ENCODE measurements at places on chromosomes 3 and 15. TPM values are rescaled to one million over a fixed set of nuclear protein-coding genes. Genes with fewer than 3 reads are reported as not detected.

TFRC gene
- 34.1 TPM for total RNA-seq

EHD4 gene
- 45.2 TPM for total RNA-seq

CIB2 gene
- 11.3 TPM for total RNA-seq

LRRIQ4 gene
- not detected for total RNA-seq

SLC27A2 gene
- total RNA-seq = not detected

MST1R gene
- total RNA-seq = 4.9 TPM

POLQ gene
- 0.26 TPM for total RNA-seq

CCDC80 gene
- total RNA-seq = 29.7 TPM

SLC28A1 gene
- not detected for total RNA-seq

SPESP1 gene
- total RNA-seq = 1.4 TPM

ANKRD28 gene
- 20.0 TPM for total RNA-seq

HGD gene
- total RNA-seq = 6.4 TPM

ARL6IP5 gene
- 127 TPM for total RNA-seq

MME gene
- 96.1 TPM for total RNA-seq

FBXO40 gene
- total RNA-seq = not detected

CEMIP gene
- under 0.01 TPM for total RNA-seq

DLL4 gene
- total RNA-seq = 20.0 TPM

CORO2B gene
- total RNA-seq = 18.2 TPM

SMCO1 gene
- not detected for total RNA-seq

MYD88 gene
- total RNA-seq = 2.0 TPM

PEX11A gene
- total RNA-seq = 1.5 TPM

GRK7 gene
- total RNA-seq = 0.14 TPM

ETV5 gene
- total RNA-seq = 39.8 TPM

ZIC1 gene
- not detected for total RNA-seq

GOLGA8S gene
- total RNA-seq = not detected

SYNM gene
- total RNA-seq = 35.9 TPM

TNFAIP8L3 gene
- 45.9 TPM for total RNA-seq

LMAN1L gene
- not detected for total RNA-seq

KLF15 gene
- total RNA-seq = 23.4 TPM

TMEM158 gene
- total RNA-seq = 10.4 TPM

LRRC34 gene
- 5.8 TPM for total RNA-seq

CCDC191 gene
- 9.7 TPM for total RNA-seq

ANKRD63 gene
- total RNA-seq = not detected

CHRFAM7A gene
- not detected for total RNA-seq

MYL3 gene
- 4.9 TPM for total RNA-seq

RASGRP1 gene
- total RNA-seq = not detected

ANKUB1 gene
- not detected for total RNA-seq

P2RY12 gene
- total RNA-seq = 6.2 TPM

FETUB gene
- not detected for total RNA-seq

IMPG2 gene
- total RNA-seq = not detected

SEMA3G gene
- total RNA-seq = 10.2 TPM

PAK6 gene
- not detected for total RNA-seq

SPTSSB gene
- total RNA-seq = under 0.01 TPM

ST6GAL1 gene
- total RNA-seq = 107 TPM

WWTR1 gene
- 115 TPM for total RNA-seq

SLC24A5 gene
- total RNA-seq = 0.29 TPM

FRMD5 gene
- not detected for total RNA-seq

GOLGA8F gene
- not detected for total RNA-seq

C3orf49 gene
- not detected for total RNA-seq

ITPKA gene
- not detected for total RNA-seq

DNAH12 gene
- total RNA-seq = 4.4 TPM

All from uterus (tissue), 4 donors.